ENCODE measurements at places on chromosomes 12 and 14.

DNA sequence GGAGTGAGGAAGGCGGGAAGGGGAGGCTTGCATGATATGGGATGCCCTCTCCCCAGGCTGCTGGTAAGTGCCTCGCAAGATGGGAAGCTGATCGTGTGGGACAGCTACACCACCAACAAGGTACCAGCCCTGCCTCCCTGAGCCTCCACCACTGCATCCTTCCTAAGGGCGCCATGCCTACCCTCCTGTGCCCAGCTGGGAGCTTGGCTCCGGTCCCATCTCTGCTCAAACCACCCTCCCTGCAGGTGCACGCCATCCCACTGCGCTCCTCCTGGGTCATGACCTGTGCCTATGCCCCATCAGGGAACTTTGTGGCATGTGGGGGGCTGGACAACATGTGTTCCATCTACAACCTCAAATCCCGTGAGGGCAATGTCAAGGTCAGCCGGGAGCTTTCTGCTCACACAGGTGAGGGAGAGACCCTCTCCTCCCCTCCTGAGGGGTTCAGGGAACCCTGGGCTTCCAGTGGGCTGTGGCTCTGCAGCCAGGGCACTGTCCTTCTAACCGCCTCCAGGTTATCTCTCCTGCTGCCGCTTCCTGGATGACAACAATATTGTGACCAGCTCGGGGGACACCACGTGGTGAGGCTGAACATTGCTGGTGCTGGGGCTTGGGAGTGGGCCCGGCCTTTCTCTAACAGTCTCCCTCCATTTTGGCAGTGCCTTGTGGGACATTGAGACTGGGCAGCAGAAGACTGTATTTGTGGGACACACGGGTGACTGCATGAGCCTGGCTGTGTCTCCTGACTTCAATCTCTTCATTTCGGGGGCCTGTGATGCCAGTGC lies 2.6 kb downstream of the GNB3 start:
- no peak for DNase-seq

GRCh38 chr14:89444516-89445125 lies 27.6 kb upstream of the FOXN3 start:
- no peak for DNase-seq

GRCh38 chr14:35154016-35154415 lies 31.7 kb downstream of the PRORP start:
- DNase-seq: no peak

DNA sequence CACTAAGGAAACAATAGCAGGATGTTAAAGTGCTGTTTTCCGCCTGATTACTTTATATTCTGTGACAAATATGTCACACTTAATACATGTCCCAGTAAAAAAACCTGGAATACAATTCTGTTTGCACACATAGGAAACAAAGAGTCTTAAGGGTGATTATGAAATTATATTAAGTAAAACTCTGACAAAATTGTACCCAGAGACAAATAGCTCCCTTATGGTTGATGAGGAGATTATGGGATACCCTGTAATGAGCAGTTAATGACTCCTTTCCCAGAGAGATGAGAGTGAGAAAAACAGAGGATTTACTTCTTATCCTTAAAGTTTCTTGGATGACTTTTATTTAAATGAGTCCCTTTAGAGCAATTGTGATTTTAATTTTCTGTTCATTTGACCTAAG lies 370.6 kb downstream of the PDZRN4 start:
- DNase-seq: no peak

GRCh38 chr12:64625243-64626077 lies 15.2 kb downstream of the RASSF3 start:
- DNase-seq: no peak

GRCh38 chr12:124852911-124853427 lies 10.7 kb downstream of the SCARB1 start:
- no peak for DNase-seq

- no peak for DNase-seq
Measured at GRCh38 chr12:46219877-46220655, 48.8 kb downstream of the SLC38A1 start.

DNA sequence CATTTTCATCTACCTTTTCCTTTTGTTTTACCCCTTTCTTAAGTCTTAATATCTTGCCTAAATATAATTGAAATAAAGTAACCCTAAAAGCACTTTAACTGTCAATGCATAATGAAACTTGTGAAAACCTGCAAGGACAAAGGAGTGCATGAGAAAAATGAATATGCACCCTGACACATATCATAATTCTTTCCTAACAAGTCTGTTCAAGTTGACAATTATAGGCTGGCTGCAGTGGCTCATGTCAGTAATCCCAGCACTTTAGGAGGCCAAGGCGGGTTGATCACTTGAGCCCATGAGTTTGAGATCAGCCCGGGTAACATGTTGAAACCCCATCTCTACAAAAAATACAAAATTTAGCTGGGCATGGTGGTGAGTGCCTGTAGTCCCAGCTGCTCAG lies 65.4 kb downstream of the FGD6 start:
- DNase-seq: no peak

DNA sequence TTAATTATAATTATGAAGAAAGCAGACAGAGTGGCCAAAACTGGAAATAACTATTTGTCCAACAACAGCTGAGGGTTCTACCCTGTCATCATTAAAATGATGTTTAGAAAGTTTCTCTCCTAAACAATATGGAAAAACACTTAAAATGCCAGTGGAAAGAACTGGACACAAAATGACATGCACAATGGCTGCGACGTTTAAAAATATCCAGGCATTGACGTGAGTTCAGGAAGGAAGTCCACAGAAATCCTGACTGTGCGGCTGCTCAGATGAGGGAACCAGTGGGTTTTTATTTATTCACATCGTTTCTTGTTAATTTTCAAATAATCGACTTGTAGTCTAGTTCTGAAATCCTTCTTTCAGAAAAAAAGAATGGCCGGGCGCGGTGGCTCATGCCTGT lies 58.3 kb downstream of the CCNK start:
- DNase-seq: no peak

DNA sequence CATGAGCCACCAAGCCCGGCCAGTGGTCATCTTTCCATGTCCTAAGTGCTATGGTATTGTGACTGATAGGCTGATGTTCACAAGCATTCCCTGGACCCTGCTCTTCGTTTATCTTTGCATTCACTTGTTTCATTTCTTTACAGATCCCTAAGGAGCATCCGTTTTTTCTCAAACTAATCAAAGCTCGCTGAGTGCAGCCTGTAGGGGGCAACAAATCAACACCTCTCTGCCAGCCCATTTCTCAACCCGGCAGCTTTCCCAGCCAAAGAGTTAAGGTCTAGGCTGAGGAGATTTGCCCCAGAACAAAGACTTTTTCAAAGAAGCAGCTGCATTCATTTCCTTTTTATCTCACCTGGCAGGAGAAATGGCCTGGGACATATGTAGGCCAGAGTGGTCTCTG lies 12.1 kb downstream of the SIRT4 start:
- DNase-seq: no peak

DNA sequence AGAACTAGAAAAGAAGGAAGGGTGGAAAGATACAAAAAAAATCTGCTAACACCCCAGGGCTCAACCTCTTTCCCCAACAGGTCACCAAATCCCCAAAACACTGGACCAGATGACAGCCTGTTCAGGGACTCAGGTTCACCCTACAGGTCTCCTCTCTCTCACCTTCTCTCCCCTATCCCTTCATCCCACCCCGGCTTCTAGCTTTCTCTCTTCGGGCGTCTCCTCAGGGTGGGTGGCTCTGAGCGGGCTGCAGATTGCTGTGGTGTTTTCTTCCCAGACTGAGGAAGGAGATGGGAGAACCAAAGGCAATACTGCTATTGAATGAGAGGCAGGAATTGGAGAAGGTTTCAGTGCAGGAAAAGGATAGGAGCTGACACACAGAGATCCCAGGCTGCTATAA lies 39.3 kb downstream of the ANO2 start:
- DNase-seq: no peak

GRCh38 chr14:66508846-66509621 lies 1.1 kb downstream of the GPHN start:
- DNase-seq: peak; percentile 88

- DNase-seq: no peak
Measured at GRCh38 chr14:20730891-20731290, 14.8 kb upstream of the EDDM3A start.

- DNase-seq: no peak
Measured at GRCh38 chr12:85352016-85352415, 72.0 kb downstream of the ALX1 start.

GRCh38 chr14:75595226-75595625 lies 16.8 kb downstream of the FLVCR2 start:
- DNase-seq: no peak

DNA sequence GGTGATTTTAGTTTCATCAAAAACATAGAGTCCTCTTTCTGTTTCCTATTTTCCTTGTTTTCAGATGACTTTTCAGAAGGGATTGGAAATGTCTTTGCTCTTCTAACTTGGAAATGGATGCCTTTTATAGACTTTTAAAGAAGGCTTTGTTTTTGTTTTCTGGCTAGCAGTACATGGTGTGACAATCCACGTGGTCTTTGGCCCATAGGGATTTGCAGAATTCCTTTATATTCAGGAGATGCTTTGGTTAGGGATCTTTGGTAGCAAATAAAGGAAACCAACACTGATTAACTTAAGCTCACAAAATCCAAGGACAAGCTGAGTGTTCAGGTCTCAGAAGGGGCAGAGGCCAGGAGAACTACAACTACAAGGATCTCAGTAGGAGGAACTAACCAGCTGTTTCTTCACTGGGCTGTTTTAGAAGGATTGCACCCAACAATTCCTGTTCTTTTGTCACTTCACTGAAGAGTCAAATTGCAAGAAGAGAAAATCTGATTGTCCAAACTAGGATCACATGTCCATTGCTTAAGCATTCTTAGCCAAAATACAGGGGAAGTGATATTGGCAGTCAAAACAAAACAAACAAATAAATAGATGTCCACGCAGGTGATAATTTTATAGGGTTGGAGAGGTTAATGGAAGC lies 58.6 kb upstream of the MANSC4 start:
- no peak for DNase-seq

- DNase-seq: no peak
Measured at GRCh38 chr12:111687255-111687654, 1.4 kb downstream of the ACAD10 start.

DNA sequence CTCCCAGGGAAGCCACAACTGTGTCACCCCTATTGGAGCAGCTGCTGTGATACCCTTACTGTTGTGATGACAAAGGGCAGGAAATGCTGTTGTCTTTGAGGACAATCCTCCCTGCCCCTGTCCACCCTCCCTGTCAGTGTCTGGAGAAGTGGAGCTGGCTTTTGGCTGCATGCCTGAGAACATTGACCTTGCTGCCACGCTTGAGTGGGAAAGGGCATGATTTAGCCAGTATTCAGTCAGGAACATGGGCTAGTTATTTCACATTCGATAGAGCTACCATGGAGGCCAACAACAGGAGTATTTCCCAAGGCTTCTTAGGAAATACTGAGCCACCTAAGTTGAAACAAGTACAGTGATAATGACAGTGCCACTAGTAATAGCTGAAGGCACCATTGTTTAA lies 59.4 kb downstream of the MYRFL start:
- DNase-seq: no peak

DNA sequence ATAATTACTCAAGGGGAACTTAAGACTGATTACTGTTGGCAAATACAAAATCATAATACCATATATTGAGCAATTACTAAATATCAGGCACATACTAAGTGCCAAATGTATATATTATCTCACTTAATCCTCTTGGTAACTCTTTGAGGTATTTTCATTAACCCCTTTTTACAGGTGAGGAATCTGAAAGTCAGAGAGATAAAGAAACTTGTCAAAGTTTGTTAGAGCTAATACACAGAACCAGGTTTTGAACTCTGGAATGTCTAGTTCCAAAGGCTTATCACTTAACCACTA lies 80.3 kb downstream of the LLPH start:
- DNase-seq: no peak
